ENCODE measurements at places on chromosomes 2 and 18. TPM values are rescaled to one million over a fixed set of nuclear protein-coding genes. Genes with fewer than 3 reads are reported as not detected.
A peak's percentile ranks its signal among the peaks of the same experiment; 100 is the strongest.

DNA sequence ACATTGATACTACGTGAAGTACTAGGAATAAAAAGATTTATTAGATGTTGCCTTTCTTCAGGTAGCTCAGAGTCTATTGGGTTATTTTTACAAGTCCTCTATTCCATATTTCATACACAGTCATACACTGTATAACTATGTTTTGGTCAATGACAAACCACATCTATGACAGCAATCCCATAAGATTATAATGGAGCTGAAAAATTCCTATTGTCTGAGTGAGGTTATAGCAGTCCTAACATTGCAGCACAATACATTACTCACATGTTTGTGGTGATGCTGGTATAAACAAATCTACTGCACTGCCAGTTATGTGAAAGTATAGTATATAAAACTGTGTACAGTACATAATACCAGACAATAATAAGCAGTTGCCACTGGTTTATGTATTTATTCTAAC is 595.1 kb downstream of the MBD2 start:
- no peaks in the 10 kb centered on the region for H3K4me1 ChIP-seq
- no peak overlapping the region for H3K27ac ChIP-seq
- DNase-seq: no peak
- H3K27me3 ChIP-seq: no peaks in the 10 kb centered on the region

DNA sequence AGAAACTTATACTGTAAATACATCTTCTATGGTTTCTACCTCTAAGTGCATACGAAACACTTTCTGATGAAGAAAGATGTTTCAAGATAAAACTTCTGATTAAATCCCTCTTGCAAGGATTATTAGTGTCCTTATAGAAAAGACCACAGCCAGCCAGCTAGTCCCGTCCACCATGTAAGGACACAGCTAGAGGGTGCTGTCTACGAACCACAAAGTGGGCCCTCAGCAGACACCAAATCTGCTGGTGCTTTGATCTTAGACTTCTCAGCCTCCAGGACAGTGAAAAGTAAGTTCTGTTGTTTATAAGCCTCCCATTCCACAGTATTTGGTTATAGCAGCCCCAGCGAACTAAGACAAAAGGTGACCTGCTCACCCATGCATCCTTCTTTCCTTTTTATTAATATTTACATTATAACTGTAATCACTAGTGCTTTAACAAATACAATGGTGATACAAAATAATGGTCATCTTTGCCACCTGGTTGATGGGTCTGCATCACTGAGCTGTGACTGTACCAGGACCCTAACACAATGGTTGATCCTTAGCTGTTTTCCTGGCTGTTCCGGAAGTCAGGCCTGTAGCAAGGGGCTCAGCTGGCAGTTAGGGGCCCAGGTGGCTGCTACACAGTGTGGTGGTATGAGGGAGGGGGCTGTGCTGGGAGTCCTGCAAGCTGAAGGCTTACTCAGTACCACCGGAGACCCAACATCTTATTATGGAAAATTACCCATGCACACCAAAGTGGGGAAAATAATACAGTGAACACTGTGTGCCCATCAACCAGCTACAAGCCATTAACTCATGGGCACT is 108.5 kb upstream of the SMAD7 start:
- H3K4me1 ChIP-seq: peaks cover 4% of the 10 kb centered on the region
- H3K4me3 ChIP-seq: no peak overlapping the region
- H3K36me3 ChIP-seq: no peaks in the 10 kb centered on the region
- no peak for DNase-seq

DNA sequence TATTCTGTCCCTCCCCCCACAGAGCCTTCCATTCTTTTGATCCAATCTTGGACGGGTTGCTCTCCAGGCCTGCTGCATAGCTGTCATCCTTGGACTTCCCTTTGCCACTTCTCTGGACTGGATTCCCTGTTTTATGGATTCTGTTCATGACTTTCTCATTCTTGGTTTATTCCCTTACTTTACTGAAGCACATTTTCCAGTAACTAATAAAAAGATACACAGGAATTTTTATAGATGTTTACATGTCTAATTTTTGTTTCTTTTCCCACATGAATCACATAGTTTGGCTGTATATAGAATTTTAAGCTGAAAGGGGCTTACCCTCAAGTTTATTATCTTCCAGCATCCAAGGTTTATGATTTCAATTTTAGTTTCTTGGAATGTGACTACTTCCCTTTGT is 37.9 kb downstream of the GDF7 start:
- DNase-seq: no peak
- no peaks in the 10 kb centered on the region for H3K36me3 ChIP-seq
- H3K27ac ChIP-seq: no peak overlapping the region
- H3K4me1 ChIP-seq: no peaks in the 10 kb centered on the region

DNA sequence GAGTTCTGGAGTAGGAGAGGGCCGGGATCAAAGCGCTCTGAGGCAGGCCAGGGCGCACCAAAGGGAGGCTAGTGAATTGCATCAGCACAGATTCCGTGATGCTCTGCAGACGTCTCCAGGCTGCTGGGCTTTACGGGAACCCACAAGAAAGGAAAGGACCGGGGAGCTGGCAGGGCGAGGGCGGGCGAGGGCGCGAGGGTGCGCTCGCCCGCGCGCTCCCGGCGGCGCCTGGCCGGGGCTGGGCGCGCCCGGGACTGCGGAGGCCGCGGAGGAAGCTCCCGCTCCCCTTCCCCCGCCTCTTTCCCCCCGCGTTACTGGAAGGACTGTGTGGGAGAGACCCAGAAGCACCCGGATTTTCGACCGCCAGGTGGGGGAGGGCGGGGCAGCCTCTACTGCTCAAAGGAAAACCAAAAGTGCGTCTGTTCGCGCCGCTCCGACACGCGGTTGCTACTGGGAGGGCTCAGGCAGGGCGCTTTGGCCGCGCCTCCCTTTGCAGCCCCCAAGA is 2.4 kb upstream of the FOSL2 start:
- H3K4me3 ChIP-seq: peak overlapping the region; percentile 75
- H3K4me1 ChIP-seq: peaks cover 23% of the 10 kb centered on the region
- peak; percentile 90 for DNase-seq
- no peaks in the 10 kb centered on the region for H3K36me3 ChIP-seq

IHH gene
- not detected for total RNA-seq

UGT1A10 gene
- total RNA-seq: not detected

Measured in CD8-positive, alpha-beta memory T cell (primary cell).